HepG2 (cell line): ENCODE measurements at places on chromosomes 3 and 15. TPM values are rescaled to one million over a fixed set of nuclear protein-coding genes. Genes with fewer than 3 reads are reported as not detected.

DNA sequence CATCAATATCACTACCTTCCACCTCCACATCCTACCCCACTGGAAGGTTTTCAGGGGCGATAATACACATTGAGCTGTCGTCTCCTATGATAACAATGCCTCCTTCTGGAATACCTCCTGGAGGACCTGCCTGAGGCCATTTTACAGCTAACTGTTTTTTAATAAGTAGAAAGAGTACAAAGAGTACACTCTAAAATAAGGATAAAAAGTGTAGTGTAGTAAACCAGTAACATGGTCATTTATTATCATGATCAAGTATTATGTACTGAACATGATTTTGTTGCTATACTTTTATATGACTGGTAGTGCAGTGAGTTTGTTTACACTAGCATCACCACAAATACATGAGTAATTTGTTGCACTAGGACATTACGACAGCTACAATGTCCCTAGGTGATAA is 46.6 kb upstream of the SSR3 start:
- H3K27ac ChIP-seq = no peak overlapping the region
- H3K4me3 ChIP-seq = no peak overlapping the region
- H3K4me1 ChIP-seq = peaks cover 20% of the 10 kb centered on the region
- H3K36me3 ChIP-seq = no peaks in the 10 kb centered on the region
- no peak for DNase-seq

- H3K4me3 ChIP-seq = no peak overlapping the region
- DNase-seq = peak; percentile 12
- H3K27me3 ChIP-seq = no peaks in the 10 kb centered on the region; the same call in 1 of the 2 replicates
These were observed 335.6 kb downstream of the NLGN1 start for GRCh38 chr3:173733029-173733652.

DNA sequence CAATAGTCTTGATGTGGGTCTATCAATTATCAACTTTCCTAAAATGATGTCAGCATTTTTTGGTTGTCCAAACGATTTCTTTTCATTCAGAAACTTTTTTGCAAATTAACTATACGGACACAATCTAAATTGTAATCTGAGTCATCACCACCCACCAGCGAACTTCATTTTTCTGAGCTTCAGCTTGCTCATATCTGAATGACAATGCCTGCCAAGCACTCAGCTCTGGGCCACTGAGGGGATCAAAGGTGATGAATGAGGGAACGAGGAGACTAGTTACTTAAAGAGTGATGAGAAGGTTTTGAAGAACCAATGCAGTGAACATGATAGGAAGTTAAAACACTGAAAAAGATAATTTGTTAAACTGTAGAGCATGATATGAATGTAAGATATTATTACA is 14.9 kb upstream of the TBC1D23 start:
- no peaks in the 10 kb centered on the region for H3K27me3 ChIP-seq
- no peak overlapping the region for H3K27ac ChIP-seq
- no peaks in the 10 kb centered on the region for H3K36me3 ChIP-seq

The CFAP161 gene
- not detected in 2 replicates for total RNA-seq

The GOLGA8O gene
- total RNA-seq = not detected in 2 replicates
